ENCODE measurements at places on chromosomes 1 and 21. TPM values are rescaled to one million over a fixed set of nuclear protein-coding genes. Genes with fewer than 3 reads are reported as not detected.

GRCh38 chr1:8198522-8198921 lies 119.4 kb upstream of the SLC45A1 start:
- peaks cover 17% of the 10 kb centered on the region for H3K4me1 ChIP-seq
- DNase-seq: no peak
- no peak overlapping the region for H3K4me3 ChIP-seq
- no peaks in the 10 kb centered on the region for H3K36me3 ChIP-seq
- peak overlapping the region; percentile 28 for H3K27ac ChIP-seq

FCRL6 gene
- not detected for total RNA-seq

DNA sequence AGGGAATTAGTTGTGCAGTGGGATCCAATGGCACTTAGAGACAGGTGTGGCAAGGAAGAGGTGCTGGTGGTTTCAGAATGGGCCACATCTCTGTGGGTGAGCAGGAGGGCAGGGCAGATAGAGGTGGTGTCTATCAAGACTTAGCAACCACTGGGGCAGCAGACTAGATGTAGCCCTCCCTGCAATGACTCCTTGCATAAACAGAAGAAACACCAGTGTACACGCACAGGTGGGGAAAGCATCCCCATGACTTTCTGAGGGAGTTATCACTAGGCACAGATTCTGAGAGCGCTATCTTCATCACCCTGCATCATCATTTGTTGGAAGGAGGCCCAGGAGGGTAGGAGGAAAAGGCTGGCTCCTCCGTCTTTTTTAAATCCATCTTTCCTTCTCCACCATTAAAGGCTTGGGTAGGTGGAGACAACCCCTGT lies 58.4 kb downstream of the PLXNA2 start:
- no peak for DNase-seq
- H3K27me3 ChIP-seq: no peaks in the 10 kb centered on the region
- no peaks in the 10 kb centered on the region for H3K36me3 ChIP-seq
- H3K4me3 ChIP-seq: no peak overlapping the region
- H3K4me1 ChIP-seq: peaks cover 49% of the 10 kb centered on the region

ZYG11A gene
- not detected for total RNA-seq

RGS1 gene
- total RNA-seq: 2.7 TPM

GRCh38 chr21:39612233-39613040 lies at the start of gene B3GALT5:
B3GALT5 (plus strand) TSS chr21:39612940; CDS start chr21:39660560, 47,620 bp downstream.
- no peak within 1 kb of the TSS for H3K27ac ChIP-seq
- H3K4me3 ChIP-seq: peak within 1 kb of the TSS; percentile 33
- H3K4me1 ChIP-seq: no peaks in the 10 kb centered on the region
- H3K27me3 ChIP-seq: peaks cover 40% of the 10 kb centered on the region
- H3K36me3 ChIP-seq: no peaks in the 10 kb centered on the region
- DNase-seq: no peak
